ENCODE measurements at places on chromosomes 3 and 15. TPM values are rescaled to one million over a fixed set of nuclear protein-coding genes. Genes with fewer than 3 reads are reported as not detected.

Gene RTP4
- total RNA-seq, result 0.78 TPM

Gene IL20RB
- 1.1 TPM for total RNA-seq

Gene APOD
- 0.17 TPM for total RNA-seq

Gene CCRL2
- total RNA-seq, result not detected

Gene MYO5A
- total RNA-seq, result 33.4 TPM

Gene BSN
- 0.12 TPM for total RNA-seq

Gene TNK2
- total RNA-seq, result 14.6 TPM

Gene TUBGCP4
- 11.2 TPM for total RNA-seq

Gene SMCO1
- total RNA-seq, result not detected

Gene SKOR1
- total RNA-seq, result not detected

Gene NDN
- total RNA-seq, result not detected

Gene ARIH2
- total RNA-seq, result 76.1 TPM

Gene GOLGA8Q
- total RNA-seq, result not detected

Gene PGBD4
- total RNA-seq, result 1.3 TPM

Gene CCK
- not detected for total RNA-seq

Gene AMIGO3
- 1.0 TPM for total RNA-seq

Gene FANCD2OS
- total RNA-seq, result not detected

Gene GRM7
- not detected for total RNA-seq

Gene IGSF11
- total RNA-seq, result not detected

Gene LINGO1
- 0.60 TPM for total RNA-seq
